Suprapubic skin (tissue), 4 donors: ENCODE measurements at places on chromosomes 1 and 21.

GRCh38 chr1:192238421-192238820 is 78.4 kb upstream of the RGS21 start:
- no peak for DNase-seq

GRCh38 chr1:117370071-117370470 is 2.8 kb downstream of the MAN1A2 start:
- DNase-seq = no peak

GRCh38 chr1:201636510-201636971 is 97.6 kb downstream of the NAV1 start:
- DNase-seq = no peak

DNA sequence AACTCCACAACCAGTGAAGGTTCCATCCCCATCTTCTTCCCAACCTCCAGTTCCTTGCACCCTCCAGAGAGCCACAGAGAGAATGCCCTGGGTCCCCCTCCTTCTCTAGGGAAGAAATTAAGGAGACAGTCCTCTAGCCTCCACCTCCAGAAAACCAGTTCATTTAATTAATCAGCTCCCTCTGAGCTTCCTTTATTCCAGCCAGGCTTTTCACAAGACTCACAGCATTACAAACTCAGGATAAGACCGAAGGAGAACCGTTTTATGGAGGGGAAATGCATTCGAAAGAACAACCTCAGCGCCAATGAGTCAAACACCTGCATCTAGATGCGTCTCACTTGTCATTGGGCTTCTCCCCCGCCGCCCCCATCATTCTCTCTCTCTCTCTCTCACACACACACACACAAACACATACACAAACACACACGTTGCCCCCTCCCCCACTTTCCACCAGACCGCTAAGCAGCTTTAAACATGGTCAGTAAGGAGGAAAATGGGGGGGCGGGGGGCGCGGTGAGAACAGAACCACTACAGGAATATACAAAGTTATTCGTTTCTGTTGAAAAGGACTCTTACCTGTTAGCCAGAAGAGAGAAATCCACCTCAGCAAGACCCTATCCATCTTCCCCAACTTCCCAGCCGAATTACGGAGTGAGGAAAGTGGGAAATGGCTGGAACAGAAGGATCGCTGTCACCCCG is 544 bp downstream of the ILDR2 start:
- DNase-seq = no peak

GRCh38 chr1:59288046-59288445 is 8.8 kb upstream of the FGGY start:
- no peak for DNase-seq

- DNase-seq = no peak
Measured at GRCh38 chr1:230464671-230465070, 38.5 kb upstream of the PGBD5 start.
